AG04449 (cell line): ENCODE measurements at places on chromosomes 6 and 20.

- DNase-seq, result no peak
Observed at GRCh38 chr6:148342350-148343046, at the start of gene SASH1. Gene SASH1 (plus strand): TSS chr6:148342838. CDS start chr6:148343068, 230 bp downstream.

DNA sequence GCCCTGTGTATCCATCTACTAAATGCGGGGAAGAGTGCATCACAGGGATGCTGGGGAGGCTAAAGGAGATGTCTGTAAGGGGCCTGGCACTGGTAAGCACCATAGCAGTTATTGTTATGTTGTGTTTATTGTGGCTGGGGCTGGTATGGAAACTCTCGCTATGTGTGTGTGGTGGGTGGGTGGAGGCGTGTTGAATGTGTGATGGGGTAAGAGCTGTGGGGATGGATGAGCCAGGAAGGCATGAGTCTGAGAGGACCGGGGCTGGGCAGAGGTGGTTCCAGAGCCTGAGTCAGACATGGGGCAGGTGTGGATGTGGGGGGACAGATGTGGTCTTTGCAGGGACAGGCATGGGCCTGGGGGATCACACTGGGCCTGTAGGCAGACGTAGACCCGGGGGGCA is 88.1 kb downstream of the GRM4 start:
- no peak for DNase-seq

- DNase-seq, result no peak
Observed at GRCh38 chr20:62404112-62404665, 2.9 kb downstream of the CABLES2 start.

GRCh38 chr20:31709939-31710338 is 12.7 kb downstream of the BCL2L1 start:
- DNase-seq, result no peak

DNA sequence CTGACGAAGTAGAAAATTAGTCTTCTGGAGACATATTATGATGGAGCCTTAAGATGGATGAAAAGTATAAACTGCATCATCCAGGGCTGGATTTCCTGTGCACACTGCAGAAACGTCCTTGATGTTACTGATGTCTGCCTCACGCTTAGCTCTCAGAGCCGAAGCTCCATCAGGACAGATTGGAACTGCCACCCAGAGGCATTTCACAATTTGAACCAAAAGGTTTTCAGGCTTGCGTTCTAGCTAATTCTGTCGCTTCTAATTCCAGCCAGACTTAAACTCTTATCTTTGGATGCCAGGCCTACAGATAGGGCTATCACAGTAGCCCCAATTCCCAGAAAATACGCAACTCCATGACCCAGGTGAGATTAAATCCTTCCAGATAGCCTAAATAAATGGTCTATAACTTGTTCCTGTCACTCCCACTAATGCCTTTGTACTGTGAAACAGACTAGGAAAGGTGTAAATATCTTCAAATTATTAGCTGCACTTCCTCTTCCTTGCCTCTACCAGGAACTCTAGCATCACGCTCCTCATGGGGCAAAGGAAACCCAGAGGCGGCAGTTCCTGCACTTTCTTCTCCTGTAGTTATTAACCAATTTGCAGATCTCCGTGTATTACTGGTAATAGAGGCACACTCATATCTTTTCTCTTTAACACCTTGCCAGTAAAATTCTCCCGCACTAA is 634.6 kb downstream of the PRKN start:
- no peak for DNase-seq

- no peak for DNase-seq
Observed at GRCh38 chr6:30508890-30509736, 19.8 kb downstream of the HLA-E start.

DNA sequence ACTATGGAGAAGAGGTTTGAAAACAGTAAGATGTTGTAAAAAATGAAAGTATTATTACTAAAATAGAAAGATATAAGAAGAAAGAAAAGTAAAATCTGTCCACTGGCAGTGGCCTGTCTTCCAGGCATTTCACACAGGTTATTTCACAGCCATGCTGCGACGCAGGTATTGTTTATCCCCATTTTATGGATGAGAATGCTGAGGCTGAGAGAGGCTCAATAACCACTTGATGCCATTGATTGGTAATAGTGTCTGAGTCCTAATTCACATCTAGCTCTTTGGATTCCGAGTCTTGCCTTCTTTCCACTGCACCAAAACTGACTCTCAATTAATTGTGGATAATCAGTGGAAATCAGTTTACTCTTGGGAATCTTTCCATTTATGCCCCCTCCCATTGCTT is 37.2 kb upstream of the IL20RA start:
- no peak for DNase-seq

DNA sequence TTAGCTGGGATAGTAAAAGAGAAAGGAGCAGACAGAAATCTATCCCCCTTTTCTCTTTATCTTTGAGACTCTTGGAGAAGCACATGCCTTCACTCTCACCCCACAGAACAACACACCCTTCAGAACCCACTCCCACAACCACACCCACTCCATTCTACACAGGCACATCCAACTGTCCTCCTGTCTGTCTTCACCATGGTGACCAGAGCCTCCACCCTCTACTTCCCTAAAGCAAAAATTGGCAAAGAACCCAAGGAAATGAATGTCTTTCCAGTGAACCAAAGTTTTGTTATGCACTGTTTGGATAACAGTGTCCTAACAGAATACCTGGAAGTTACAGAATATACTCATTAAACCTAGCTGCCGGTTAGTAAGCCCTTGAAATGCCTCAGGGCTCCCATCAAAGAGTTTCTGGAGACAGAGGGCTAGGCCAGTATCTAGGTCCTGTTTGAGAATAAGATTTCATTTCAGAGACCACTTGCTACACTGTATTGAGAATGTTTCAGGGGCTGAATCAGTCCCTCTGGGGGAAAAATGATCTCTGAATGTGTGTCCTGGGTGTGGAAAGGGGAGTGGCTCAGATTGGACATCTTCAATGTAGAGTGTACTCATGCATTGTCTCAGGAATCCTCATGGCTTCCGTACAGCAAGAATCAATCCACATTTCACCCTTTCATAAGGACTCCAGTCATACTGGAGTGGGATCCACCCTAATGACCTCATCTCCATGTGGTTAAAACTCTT is 101.1 kb downstream of the LY86 start:
- DNase-seq, result no peak

GRCh38 chr6:96450082-96450769 is 71.4 kb upstream of the UFL1 start:
- no peak for DNase-seq

DNA sequence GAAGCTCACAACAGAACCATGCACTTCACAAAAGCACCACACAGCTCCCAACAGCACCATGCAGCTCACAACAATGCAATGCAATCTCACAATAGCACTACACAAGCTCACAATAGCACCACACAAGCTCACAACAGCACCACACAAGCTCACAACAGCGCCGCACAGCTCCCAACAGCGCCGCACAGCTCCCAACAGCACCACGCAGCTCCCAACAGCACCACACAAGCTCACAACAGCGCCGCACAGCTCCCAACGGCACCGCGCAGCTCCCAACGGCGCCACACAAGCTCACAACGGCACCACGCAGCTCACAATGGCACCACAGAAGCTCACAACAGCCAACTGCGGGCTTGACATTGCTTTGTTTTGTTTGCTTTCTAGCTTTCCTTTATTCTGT is 198.1 kb downstream of the DLL1 start:
- no peak for DNase-seq

- no peak for DNase-seq
Observed at GRCh38 chr6:35240838-35241801, 18.4 kb upstream of the ZNF76 start.

- DNase-seq, result no peak
Observed at GRCh38 chr6:111890988-111891387, 17.7 kb upstream of the FYN start.

- no peak for DNase-seq
Observed at GRCh38 chr20:56634735-56635385, 5.8 kb downstream of the TFAP2C start.

DNA sequence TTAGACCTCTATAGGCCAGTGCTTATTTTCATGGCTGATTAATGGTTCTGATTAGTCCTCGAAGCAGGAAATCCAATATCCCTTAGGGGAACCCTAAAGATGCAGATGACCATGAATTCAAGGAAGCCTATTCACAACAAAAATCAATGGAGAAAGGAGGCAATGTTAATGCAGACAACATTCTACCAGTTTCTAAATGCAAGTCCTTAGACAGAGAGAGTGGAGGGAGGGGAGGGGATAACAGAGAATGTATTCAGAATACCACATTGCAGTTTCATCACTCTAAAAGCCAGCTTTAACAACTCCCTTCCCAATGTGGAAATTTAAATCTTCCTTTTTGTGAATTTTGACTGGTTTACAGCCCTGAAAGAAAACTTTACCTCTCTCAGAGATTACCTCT is 87.1 kb upstream of the POU3F2 start:
- DNase-seq, result no peak

GRCh38 chr6:87334683-87335082 is 5.6 kb upstream of the GJB7 start:
- DNase-seq, result no peak

DNA sequence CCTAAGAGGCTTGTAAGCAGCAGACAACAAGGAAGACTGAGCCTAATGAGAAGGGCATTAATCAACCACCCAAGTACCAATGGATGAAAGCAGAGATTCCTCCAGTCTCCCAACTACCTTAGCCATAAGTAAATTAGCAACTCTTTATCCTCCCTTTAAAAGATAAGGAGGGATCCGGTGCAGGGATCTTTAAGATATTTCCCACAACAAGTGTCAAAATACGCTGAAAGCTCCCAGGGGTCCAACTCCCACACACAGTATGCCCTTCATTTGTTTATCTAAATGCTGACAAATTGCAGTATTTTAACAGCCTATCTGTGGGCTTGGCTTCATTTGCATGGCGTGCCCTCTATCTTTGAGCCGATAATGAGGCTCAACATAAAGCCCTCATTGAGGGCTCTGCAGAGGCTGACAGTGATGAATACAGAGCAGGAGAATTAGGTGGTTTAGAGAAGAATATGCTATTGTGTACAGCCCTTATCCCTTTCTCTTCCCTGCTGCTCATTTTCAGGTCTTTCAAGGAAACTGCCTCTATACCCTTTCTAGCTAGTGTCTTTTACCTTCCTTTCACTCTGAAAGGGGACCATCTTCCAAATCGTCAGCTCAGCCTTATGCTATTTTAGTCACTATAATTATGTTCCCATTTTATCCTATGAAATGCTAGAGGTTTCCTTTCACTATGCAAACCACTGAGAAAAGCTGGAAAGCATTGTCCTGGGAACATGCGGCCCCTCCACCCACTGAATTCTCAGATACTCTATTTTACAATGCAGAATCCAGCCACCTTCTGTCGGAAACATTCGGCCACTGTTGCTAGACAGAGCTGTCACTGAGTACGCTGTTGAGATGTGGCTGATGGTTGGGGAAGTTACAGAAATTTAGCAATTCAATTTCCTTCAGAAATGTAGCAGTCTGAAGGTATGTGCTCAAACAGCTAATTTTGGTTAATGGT is 575.2 kb upstream of the JAG1 start:
- DNase-seq, result no peak

DNA sequence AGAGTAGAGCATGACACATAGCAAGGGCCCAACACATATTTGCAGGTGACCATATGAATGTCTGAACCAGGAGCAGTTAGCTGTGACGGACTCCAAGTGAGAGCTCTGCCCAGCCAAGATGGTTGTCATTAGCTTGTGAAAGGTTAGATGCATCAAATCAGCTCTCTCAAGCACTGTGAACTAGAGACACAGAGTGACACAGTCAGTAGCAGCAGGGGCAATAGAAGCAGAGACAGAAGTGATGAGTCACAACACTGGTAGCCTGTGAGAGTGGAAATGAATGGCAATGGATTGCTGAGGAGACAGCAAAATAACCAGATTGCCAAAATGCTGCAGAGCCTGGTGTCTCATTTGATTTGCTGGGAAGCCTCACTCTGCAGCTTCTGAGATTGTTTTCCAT is 558.9 kb downstream of the PKHD1 start:
- no peak for DNase-seq

DNA sequence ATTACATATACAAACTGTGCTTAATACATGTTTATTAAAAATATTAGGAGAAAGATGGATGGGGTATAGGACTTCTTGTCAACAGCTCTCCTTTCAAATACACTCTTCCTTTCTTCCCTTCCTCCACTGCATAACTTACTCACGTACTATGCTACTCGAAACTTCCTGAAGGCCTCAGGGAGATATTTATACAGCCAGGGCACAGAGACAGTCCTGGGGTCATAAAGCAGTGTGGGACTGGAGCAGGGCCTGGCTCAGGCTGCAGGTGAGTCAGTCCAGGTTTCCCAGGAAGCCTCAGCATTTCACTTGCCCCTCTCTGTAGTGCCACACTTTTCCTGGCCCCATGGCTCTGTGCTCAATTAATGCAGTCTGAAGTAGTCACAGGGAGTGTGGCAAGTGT is 157.0 kb downstream of the UBE3D start:
- no peak for DNase-seq

GRCh38 chr6:157239148-157239547 is 84.2 kb downstream of the TMEM242 start:
- DNase-seq, result no peak

DNA sequence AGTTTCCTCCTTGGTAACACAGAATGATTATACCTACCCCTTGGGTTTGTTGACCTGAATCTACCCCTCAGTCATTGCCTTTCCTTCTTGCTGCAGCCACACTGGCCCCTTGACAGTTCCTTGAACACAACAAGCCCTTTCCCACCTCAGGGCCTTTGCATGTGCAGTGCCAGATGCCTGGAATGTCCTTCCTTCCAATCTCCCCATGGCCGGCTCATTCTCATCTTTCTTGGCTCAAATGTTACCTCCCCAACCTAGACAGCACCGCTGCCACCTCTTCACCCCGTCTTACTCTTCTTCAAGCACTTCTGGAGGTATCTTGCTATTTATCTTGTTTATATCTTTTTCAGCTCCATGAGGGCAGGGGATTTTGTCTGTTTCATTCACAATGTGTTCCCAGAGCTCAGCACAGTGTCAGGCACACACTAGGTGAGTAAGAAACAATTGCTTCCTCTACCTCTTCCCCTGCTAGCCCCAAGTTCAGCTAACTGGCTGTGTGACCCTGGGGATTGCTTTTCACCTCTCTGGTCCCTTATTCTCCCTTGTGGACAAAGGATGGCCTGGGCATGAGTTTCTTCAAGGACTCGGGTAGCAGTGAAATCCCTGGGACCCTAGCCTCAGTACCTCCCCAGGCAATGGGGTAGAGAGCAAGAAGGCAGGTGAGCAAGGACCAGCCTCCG is 121.5 kb downstream of the CEBPB start:
- DNase-seq, result no peak

GRCh38 chr6:11168091-11168635 is 56.6 kb upstream of the ERVFRD-1 start:
- DNase-seq, result no peak
